Stimulated activated CD4-positive, alpha-beta T cell treated with anti-CD3 and anti-CD28 coated beads, Interleukin-12 subunit alpha, Interleukin-12 subunit beta, amount 100 ng/mL, for 48 hours (primary cell): ENCODE measurements at places on chromosomes 2 and 18.

- no peak for DNase-seq
Observed at GRCh38 chr2:39091543-39091942, 29.3 kb downstream of the SOS1 start.

- DNase-seq, result no peak
Observed at GRCh38 chr2:200483729-200484198, 26.1 kb downstream of the KCTD18 start.

- no peak for DNase-seq
Observed at GRCh38 chr18:5036523-5036922, 160.5 kb downstream of the AKAIN1 start.

DNA sequence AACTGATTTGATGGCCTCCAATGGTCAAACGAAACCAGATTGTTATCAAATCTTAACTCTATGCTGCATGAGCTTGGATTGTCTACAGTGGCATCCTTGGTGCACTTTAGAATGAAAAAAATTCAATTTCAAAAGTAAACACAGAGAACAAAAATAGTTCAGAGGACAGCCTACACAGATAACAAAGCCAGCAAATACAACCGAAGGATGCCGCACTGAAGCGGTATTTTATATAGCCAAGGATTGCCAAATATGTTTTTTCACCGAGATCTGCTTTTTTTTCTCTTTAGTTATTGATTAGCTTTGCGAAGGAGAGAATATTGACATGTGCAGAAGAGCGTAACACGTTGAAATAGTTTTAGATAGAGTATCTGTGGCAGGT is 72.0 kb downstream of the SLC4A3 start:
- no peak for DNase-seq

DNA sequence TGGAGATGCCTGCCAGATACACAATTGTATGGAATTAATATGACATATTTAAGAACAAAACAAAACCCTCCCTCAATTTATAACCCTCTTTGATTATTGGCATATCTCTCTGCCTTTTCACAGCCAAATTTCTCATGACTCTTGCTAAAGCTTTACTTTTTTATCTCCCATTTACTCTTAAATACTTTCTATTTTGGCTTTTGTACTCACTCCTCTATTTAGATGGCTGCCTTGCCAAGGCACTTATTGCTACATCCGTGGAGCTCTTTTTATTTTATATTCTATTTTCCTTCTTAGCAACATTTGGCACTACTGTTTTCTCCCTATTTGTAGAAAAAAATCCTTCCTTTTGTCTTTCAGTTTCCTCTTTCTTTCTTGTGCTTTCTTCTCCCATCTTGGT is 466.4 kb upstream of the CWC22 start:
- no peak for DNase-seq

DNA sequence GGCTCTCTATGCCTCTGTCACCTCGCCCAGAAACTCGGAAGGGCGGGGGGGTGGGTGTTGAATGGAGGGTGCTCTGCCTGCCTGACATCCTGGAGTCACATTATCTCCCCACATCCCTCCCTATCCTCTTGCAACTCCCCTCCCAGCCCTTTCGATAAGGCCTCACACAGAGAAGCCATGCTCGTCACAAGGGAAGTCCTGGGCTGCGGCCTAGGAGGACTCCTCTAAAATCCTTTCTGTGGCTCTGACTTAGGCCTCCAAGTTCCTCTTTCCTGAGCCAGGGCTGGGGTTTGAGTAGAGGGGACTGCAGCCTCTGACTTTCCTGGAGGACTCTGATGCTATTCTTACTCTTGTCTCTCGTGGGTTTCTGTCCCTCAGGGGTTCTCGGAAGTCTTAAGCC is 75.0 kb upstream of the PKDCC start:
- no peak for DNase-seq

DNA sequence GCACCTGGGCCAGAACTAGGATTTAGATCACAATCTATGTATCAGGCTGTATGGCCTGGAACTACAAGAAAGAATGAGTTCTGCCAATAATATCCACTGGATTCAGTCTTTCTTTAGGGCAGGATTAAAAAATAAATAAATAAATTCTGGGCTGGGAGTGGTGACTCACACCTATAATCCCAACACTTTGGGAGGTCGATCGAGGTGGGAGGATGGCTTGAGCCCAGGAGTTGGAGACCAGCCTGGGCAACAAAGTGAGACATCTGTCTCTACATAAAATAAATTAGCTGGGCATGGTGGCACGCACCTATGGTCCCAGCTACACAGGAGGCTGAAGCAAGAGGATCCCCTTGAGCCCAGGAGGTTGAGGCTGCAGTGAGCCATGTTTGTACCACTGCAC is 8.1 kb downstream of the AMMECR1L start:
- DNase-seq, result no peak

DNA sequence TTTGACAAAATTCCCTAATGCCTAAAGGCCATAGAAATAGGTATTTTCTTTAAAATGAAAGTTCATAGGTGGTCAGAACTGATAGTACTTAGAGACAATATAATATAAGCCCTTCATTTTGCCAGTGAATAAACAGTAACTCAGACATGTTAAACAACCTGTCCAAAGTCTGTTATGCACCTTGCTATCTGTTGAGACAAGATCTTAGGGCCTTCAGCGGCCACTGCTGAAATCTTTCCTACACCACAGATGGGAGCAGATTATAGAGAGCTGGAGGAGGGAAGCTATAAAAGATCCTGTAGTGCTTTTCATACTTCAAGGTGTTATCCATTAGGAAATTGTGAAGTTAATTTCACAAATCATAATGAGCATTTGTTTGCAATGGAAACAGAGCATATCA is 13.8 kb downstream of the CERKL start:
- DNase-seq, result no peak

DNA sequence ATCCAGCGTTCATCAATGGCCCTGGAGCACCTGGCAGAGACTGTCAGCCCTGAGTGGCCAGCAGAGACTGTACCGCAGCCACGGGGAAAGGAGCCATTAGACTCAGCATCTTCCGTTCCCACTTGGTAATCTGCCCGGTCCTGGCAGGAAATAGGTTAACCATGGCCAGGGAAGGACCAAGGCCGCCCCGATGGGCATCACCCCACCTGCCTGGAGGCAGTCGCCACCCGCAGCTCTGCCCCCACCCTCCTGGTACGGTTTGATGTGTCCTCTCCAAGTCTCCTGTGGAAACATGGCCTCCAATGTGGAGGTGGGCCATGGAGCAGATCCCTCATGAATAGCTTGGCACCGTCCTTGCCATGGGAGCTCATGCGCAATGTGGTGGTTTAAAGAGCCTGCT is 75.3 kb downstream of the RTP5 start:
- no peak for DNase-seq

DNA sequence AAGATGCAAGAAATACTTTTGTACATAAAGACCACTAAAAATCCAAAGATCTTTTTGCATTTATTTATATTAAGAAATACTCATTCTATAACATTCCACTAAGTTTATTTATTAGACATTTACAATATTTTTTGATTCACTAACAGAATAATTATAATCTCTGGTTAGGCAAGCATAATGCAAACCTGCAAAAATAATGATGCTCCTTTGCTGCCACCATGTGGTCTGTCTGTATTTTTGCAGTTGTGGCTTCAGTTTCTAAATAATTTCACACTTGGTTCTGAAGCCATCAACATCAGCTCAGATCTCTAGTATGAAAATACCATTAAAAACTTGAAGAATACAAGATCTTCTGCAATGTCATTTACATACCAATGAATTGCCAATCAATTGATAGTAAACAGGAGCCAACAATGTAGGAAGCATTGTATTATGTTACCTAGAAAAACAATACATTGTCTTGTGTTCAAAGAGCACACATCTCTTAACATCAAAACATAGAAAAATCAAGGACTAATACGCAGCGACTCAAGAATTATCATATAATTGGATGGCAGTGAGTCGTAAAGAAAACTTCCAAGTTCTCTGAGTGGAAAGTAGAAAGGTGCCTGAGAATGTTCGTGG is 28.8 kb upstream of the WDR75 start:
- DNase-seq, result peak; percentile 53

DNA sequence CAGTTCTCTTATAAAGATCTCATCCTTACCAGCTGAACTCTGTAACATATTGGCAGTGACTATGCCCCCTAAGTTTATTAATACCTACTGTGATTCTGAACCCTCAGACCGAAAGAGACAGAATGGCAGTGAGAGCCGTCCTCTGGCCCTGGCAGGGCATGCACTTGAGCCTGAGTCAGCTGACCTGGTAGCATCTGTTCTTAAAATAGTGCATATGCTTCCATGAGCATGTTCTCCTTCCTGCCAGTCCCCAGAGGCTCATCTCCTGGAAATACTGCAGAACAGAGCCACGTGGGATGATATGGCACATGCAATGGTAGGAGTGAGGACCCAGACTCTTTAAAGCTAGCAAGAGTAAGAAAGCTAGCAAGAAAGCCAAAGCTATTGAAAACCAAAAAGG is 59.0 kb downstream of the RASGRP3 start:
- no peak for DNase-seq

- DNase-seq, result no peak
Observed at GRCh38 chr18:63264871-63265270, 54.7 kb downstream of the BCL2 start.

GRCh38 chr2:24850944-24851343 is 57.7 kb downstream of the CENPO start:
- no peak for DNase-seq

- DNase-seq, result no peak
Observed at GRCh38 chr2:75954761-75955160, 244.0 kb upstream of the GCFC2 start.

DNA sequence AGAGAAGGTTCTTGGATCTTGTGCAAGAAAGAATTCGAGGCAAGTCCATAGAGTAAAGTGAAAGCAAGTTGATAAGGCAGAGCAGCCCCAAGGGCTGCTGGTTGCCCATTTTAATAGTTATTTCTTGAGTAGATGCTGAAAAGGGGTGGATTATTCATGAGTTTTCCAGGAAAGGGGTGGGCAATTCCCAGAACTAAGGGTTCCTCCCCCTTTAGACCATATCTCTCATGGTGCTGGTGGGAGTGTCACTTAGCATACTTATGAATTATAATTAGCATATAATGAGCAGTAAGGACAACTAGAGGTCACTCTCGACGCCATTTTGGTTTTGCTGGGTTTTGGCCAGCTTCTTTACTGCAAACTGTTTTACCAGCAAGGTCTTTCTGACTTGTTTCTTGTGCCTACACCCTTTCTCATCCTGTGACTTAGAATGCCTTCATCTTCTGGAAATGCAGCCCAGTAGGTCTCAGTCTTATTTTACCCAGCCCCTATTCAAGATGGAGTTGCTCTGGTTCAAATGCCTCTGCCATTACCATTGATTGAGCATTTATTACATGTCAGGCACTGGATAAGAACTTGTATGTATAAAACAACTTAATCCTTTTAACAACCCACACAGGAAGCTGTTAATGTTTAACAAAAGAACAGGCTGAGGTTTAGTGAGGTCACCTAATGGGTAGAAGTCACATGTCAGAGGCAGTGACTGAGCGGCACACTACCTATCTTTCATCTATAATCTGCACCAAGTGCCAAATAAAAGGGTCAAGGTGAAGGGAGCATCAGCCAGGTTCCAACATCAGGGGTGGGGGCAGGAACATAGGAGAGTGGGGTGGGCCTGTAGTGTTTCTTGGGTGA is 250.9 kb downstream of the ICOS start:
- DNase-seq, result no peak

GRCh38 chr2:201237486-201238123 is 22.7 kb upstream of the CASP8 start:
- DNase-seq, result no peak

- DNase-seq, result no peak
Observed at GRCh38 chr18:8229787-8230186, 379.4 kb upstream of the RAB12 start.

DNA sequence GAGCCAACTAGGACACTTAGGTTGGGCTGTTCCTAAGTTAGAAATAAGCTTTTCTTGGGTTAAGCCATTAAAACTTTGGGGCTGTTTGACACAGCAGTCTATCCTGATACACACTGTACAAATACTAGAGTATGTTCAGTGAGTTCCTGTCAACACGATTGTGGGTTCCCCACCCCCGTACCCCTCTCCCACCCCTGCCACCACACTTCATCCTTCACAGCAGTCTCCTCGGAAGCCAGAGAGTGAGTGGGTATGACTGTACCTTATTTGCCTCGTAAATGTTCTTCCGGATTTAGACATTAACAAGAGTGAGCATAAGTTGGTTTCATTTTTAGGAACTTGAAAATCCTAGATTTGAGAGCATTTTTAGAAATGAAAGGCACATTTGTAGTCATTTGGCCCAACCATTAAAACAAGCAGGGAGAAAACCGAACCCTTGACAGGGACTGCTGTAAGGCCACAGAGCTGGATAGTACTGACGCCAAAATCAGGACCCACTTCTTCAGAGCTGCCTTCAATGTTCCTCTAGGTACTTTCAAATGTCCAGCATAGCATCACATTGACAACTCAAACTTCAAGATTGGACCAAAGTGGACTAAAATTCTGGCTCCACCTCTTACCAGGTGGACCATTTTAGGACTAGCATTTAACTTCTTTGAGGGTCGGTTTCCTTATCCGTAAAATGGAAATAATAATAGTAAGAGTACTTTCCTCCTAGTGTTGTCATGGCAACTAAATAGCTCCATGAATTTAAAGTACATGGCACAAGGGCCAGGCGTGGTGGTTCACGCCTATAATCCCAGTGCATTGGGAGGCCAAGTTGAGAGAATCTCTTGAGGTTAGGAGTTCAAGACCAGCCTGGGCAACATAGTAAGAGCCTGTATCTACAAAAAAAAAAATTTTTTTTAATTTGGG is 166.3 kb upstream of the SERTAD2 start:
- peak; percentile 23 for DNase-seq

- no peak for DNase-seq
Observed at GRCh38 chr18:21634588-21635199, 22.6 kb downstream of the SNRPD1 start.

DNA sequence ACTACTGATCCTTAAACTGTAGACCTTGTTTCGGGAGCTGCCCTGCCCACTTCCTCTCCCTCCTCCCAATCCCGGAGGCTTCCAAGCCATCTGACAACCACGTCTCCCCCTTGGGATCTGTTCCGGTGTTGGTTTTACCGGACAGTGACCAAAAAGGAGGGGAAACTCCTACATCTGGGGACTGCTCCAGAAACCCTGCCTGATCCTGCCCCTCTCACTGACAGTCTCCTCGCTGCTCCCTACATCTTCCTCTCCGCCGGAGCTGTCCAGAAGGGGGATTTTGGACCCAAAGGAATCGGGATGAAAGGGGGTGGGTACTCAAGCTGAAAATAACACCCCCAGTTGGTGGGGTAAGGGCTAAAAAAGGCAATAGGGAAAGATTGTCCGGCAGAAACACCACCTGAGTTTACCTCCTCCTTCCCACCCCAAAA is 1.5 kb downstream of the INO80D start:
- DNase-seq, result peak; percentile 22

GRCh38 chr2:15601681-15602080 is 10.0 kb downstream of the DDX1 start:
- no peak for DNase-seq

GRCh38 chr2:98374958-98375570 is 28.8 kb downstream of the CNGA3 start:
- no peak for DNase-seq
